Suprapubic skin (tissue), 4 donors: ENCODE measurements at places on chromosomes 13 and 19.

DNA sequence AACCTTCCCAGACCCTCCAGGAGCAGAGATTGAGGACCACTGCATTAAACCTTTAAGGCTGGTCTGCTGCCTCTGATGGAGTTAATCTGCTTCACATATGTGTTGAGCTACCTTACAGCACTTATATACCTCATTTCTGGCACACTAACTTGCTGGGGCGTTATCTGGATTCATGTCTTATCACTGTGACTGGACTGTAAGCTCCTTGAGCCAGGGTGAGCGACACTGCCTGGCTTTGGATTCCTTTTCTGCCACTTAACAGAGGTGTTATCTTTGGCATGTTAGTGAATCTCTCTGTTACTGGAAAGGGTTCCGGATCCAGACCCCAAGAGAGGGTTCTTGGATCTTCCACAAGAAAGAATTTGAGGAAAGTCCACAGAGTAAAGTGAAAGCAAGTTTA lies 69.8 kb upstream of the RGCC start:
- DNase-seq, result no peak

DNA sequence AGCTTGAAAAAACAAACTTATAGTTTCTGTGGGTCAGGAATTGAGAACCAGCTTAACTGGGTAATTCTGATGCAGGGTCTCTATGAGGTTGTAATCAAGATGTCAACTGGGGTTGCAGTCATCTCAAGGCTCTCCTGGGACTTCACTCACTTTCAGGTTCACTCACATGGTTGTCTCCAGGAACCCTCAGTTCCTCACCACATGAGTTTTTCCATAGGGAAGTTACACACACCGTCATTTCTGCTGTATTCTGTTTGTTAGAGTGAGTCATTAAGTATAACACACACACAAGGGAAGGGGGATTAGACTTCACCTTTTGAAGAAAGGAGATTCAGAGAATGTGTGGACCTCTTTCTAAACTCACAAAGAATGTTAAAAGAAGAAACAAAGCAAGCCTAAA lies 34.9 kb upstream of the MLNR start:
- no peak for DNase-seq

DNA sequence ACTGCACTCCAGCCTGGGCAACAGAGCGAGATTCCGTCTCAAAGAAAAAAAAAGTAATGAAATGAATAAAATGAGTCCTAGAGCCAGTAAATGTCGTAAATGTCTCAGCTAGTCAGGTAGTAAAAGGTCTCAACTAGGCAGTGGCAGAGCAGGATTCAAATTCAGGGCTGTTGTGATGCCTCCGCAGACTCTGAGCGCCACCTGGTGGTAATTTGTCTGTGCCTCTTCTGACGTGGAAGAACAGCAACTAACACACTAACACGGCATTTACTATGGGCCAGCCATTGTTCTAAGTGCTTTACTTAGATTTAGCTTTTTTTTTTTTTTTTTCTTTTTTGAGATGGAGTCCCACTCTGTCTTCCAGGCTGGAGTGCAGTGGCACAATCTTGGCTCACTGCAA lies 30.2 kb downstream of the CYP2F1 start:
- peak; percentile 87 for DNase-seq

DNA sequence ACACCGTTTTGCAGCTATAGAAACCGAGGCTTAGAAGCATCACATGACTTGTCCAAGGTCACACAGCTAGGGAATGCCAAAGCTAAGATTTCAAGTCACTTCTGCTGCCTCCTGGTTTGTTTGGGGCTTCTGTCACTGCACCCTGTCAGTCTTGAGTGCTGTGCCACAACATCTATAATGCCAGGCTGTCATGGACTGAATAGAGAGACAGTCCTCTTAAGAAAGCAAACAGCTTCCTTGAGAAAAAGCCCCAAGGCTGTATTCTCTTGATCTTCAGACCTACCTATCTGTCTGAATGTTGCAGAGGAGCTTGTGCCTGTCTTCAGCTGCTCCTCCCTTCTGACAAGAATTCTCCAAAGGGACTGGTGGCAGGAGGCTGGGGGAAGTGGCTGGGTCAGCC lies 81.6 kb downstream of the OLFM4 start:
- DNase-seq, result no peak

- no peak for DNase-seq
These were observed 161.1 kb downstream of the SHISA2 start for GRCh38 chr13:25890671-25891212.

- DNase-seq, result no peak
These were observed 1.4 kb downstream of the RAP2A start for GRCh38 chr13:97435323-97435722.

DNA sequence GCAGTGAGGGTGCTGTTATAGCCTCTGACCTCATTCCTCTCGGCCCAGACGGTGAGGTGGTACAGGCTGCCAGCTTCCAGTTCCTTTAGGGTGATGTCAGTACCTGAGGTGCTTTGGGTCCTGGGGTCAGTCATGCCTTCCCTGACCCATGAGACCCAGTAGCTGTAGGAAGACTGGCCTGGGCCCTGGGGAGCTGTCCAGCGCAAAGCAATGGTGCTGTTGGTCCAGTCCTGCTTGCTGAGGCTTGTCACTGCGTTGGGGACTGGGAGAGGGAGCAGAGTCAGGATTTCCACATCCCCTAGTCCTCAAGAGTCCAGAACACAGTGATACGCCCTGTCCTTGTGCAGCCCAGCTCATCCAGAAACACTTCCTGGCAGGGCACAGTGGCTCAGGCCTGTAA lies 10.7 kb downstream of the PTPRH start:
- DNase-seq, result no peak

DNA sequence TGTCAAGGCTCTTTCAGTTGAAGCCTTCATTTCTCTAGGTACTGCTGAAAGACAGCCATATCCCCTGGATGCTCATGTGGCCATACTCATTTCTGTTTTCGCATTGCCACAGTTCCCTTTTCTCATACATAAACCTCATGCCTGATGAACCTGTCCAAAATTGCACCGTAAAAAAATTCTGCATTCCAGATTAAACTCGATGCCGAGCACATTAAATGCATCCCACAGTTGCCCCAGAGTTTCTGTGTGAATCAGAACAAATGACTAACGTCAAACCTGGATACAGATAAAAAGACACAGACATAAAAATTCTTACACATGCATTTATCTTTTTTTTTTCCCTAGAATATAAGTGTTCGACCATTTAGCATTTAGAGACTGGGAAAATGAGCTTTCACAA lies 288.2 kb downstream of the COG6 start:
- no peak for DNase-seq

DNA sequence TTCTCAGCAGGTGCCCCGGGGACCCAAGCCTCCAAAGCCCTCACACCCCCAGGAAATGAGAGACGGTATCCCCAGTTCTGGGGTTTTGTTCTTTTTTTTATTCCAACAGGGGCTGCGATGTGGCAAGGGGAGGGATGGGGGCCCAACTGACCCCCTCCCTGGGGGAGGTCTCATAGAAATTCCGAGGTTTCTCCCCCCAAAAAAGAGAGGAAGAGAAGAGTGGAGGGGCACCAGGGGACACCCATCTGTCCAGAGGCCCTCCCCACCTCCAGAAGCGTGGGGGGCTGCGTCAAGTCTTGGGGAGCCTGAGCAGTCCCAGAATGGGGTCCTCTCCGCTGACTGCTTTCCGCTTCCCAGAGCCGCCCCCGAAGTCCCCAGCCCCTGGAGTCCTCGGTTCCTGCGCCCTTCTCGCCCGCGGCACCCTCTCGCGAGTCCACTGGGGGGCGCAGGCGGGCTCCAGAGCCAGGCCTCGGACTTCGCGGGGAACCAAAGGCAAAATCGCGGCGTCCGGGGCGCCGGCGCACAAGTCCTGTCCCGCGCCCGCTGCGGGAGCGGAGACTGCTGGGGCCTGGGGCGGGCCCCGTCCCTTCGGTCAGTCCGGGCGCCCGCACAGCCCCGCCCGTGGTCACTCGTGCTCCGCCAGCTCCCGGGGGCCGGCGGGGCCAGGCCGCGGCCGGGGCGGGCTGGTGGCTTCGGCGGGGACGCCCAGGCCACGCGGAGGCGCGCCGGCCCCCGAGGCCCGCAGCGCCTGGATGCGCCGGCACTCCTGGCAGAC lies 4.4 kb upstream of the ATP1A3 start:
- DNase-seq, result no peak

DNA sequence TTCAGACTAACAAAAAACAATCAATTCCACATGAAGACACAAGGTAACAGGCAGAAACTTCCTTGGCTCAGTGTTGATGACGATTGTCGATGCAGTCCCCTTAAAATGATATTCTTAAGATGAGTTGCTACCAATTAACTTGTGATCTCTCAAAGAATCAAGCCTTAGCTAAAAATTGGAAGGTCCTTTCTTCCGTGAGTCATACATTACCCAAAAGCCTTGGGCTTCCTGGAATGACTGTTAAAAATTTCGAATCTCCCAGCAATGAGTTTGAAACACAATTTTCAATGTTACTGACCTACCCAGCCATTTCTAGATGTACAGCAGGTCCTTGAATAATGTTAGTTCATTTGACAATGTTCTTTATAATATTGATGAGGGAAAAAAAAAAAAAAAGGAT lies 28.0 kb upstream of the RB1 start:
- no peak for DNase-seq

DNA sequence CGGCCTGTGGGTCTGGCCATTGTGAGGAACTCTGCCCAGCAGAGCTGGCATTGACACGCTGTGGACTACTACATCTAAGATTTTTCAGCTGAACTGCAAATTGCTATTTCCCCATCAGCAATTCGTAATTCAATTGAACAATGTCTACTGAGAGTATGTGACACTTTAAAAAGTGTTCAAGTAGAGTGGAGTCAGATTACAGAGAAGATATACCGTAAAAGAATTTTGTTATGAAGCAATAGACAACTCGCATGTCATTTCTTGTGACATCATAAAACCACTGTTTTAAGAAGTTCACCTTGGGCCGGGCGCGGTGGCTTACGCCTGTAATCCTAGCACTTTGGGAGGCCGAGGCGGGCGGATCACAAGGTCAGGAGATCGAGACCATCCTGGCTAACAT lies 32.5 kb upstream of the C1QTNF9 start:
- no peak for DNase-seq

DNA sequence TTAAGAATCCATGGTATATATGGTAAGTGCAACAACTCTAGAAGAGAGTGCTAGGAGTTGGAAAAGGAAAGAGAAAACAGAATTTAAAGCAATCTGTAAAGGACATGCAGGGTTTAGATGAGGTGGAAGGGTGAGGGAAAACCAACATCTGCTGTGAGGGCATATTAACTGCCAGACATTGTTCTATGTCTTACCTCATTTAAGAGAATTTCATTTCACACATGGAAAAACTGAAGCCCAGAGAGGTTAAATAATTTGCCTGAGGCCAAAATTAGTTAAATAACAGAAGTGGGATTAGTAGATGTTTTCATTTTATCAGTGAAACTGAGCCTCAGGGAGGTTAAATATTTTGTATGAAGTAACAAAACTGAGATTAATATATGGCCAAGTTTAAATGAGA lies 7.4 kb upstream of the USPL1 start:
- no peak for DNase-seq

DNA sequence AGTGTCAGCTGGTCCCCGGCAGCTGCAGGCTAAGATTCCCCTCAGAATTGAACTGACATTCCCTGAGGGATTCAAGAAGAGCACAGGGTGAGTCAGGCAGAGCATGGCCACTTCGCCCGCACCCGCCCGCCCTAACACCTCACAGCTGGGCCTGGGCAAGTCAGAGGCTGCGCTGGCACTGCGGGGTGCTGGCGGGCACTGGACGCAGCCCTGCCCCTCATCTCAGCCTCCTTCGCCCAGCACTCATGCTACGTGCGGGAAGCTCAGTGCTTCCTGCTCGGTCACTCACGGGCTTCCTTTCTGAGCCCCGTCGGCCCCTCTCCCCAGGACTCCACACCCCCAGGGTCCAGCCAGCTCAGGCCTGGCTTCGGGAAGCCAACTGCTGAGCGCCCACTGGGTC lies 56.9 kb downstream of the MLLT1 start:
- DNase-seq, result no peak

GRCh38 chr19:9934132-9934950 lies 2.0 kb downstream of the OLFM2 start:
- peak; percentile 90 for DNase-seq

DNA sequence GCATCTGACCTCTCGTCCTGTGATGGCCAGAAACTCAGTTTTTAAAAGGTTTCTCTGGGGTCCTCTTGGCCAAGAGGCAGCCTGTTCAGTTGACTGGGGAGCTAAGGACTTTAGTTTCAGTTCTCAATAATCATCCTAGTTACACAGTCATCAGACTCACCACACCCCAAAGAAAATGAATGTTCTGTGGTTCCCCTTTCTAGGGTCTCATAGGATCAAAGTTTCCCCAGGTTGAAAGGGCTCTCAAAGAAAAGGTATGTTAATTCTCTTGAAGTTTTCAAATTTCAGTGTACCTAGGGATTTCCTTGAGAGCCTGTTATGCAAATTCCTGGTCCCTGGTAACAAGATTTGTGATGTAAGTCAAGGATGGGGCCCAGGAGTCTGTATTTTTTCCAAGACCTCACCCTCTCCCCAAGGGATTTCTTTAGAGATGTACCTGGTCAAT lies 94.9 kb downstream of the FAM216B start:
- DNase-seq, result no peak

DNA sequence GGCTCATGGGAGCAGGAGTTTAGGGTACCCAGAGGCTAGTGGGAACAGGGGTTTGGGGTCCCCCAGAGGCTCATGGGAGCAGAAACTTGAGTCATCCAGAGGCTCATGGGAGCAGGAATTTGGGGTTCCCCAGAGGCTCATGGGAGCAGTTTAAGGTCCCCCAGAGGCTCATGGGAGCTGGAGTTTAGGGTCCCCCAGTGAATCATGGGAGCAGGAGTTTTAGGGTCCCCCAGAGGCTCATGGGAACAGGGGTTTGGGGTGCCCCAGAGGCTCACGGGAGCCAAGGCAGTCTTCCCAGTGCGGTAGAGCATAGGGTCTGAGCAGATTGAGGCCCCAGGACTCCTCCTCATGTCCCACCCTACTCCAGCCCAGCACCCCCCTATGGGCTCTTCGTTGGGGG lies 8.6 kb upstream of the FLT3LG start:
- no peak for DNase-seq

DNA sequence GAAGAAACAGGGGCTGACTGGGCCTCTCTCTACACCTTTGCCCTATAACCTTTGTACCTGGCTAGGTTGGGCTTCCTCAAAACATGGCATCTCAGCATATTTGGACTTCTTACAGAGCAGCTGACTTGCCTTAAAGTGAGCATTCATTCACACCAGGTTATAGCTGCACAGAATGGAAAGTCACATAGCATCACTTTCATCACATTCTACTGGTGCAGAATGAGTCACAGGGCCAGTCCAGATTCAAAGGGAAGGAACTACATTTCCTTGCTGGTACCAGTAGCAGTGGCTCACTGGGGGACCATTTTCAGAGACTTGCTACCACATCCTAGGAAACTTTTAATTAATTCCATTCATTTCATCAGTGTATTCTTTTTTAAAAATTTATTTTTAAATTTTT lies 20.3 kb upstream of the TPTE2 start:
- no peak for DNase-seq

DNA sequence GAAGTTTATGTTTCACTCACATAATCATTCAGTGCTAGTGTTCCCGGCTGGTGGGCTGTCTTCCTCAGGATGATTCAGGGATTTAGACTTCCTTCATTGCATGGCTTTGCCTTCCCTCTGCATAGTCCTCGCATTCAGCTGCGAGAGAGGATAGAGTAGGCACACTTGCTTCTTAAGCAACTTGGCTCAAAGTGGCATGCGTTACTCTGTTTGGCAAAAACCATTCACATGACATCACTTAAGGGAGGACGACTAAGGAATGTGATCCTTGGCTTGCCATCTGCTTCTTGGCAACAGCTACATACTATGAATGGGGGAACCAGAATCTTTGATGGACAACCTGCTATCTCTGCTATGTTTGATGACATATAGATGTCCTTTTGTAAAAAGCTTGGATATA lies 359.3 kb downstream of the TDRD3 start:
- DNase-seq, result no peak
